ENCODE measurements at places on chromosomes 3 and 15.
A peak's percentile ranks its signal among the peaks of the same experiment; 100 is the strongest.

GRCh38 chr3:40621252-40621651 is 96.5 kb downstream of the ZNF621 start:
- no peak for DNase-seq

GRCh38 chr3:34008191-34008590 is 209.8 kb downstream of the PDCD6IP start:
- no peak for DNase-seq

- DNase-seq = no peak
These were observed 93.2 kb upstream of the MBNL1 start for GRCh38 chr3:152175528-152175889.

GRCh38 chr3:10047876-10048275 is 21.6 kb downstream of the FANCD2 start:
- DNase-seq = no peak

DNA sequence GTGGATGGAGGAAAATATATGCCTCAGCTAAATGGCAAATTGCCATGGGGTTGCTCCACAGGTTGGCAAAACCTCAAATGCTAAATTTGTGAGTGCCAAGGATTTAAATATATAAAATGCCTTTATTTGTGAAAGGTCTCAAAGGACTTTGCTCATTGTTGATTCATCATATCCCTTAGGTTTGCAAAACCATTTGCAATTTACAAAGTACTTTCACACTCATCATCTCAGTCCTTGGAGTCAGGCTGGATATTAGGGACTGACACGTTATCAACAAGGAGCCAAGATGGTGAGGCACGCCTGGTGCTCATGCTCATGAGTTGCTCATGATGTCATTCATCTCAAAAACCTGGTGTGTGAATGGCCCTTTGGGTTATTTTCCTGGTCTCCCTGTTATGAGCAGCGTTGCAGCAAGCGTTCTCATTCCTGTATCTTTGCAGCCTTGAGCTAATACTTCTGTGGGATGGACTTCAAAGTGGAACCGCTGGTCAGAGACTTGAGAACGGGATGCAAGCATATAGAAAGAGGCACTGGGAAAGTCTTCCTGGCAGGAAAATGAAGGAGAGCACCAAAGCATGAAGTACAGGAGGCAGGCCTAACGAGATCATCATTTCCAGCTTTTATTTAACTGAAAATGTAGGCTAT is 66.0 kb downstream of the MYO1E start:
- DNase-seq = no peak

GRCh38 chr3:54784021-54784420 is 143.8 kb downstream of the LRTM1 start:
- DNase-seq = no peak

DNA sequence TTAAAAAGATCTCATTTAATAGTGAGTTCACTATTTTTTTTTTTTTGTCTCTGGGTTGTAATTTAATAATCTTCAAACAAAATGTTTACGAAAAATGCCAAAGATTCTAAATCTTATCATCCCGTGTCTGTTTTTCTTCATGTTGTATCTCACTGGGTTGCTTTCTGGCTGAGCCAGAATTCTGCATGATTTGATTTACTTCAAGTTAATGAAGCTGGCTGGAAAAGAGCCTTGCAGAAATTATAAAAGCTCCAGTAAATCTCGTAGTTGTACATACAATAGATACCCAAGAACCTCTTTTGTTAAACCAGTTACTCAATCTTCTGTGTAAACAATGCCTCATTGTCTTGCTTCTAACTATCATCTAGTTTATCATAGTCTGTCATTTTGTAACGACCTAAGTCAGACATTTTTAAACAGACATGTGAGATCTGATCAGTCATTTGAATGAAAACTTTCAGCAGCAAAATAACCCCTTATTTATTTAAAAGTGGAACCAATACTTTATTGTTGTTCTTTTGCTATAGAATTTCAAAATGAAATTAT is 249.0 kb downstream of the MCTP2 start:
- DNase-seq = no peak

GRCh38 chr3:130527426-130527825 is 10.4 kb downstream of the COL6A6 start:
- no peak for DNase-seq

DNA sequence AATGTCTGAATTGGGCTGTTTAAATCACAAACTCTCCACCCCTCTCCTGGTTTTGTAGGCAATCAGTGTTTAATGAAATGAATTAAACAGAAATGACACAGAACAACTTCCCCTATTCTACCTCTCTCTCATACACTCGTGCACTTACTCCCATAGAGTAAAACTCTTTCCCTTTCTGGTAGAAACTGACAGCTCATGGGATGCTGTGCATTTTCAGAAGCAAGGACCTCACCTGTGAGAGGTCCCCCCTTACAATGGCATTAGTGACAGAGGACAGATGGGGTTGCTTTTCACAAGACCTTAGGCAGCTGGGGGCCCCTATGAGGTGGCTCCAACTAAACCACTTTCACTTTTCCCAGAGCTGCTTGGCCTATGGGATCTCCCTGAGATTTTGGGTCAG is 31.9 kb downstream of the PARP16 start:
- DNase-seq = no peak

DNA sequence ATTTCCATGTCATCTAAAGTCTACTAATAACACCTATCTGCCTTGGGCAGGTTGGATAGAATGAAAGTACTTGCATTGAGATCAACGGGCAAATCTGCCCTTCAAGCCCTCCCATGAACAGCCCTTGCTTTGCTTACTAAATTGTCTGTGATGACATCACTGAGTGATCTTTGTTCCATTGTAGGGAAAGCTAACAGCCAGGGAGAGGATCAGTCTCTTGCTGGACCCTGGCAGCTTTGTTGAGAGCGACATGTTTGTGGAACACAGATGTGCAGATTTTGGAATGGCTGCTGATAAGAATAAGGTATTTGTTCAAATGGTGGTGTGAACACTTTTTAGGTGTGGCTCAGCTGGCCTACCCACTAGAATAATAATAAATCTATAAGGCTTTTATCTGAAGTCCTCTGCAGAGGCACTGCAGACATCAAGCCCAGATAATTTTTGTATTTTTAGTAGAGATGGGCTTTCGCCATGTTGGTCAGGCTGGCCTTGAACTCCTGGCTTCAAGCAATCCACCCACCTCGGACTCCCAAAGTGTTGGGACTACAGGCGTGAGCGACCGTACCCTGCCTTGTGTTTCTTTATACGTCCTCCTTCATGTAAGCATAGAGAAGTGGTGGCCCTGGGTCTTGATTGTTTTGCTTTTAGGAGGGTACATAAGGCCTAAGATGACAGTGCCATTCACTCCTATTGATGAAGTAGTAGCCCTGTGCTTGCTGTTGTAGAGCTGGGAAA is 5.7 kb downstream of the PCCB start:
- no peak for DNase-seq

GRCh38 chr3:24296441-24297205 is 198.0 kb downstream of the THRB start:
- no peak for DNase-seq

GRCh38 chr3:183766745-183767606 is 58.4 kb downstream of the MAP6D1 start:
- DNase-seq = peak; percentile 79

- DNase-seq = no peak
These were observed 246.2 kb upstream of the TBL1XR1 start for GRCh38 chr3:177443469-177443868.

GRCh38 chr3:67719333-67719732 is 64.9 kb upstream of the SUCLG2 start:
- no peak for DNase-seq

- no peak for DNase-seq
These were observed 39.3 kb downstream of the MEGF11 start for GRCh38 chr15:66214246-66214645.

GRCh38 chr3:115595611-115596275 is 27.6 kb upstream of the GAP43 start:
- no peak for DNase-seq

DNA sequence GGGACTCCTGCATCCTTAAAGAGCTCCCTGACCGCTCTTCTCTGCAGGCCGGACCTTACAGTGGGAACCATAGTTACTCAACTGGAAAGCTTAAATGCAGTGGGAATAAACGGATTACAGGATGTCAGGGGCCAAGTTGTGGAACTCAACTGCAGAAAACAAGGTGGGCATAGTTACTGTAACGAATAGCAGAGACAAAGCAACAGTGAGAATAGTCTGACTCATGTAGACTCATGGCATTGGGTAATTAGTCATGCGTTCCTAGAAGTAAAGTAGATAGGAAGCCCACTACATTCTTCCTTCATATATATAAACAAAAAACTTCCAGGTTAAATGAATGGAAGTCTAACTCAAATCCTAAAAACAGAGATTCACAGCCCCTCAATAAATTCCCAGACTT is 95.5 kb upstream of the CHRNA7 start:
- DNase-seq = no peak

DNA sequence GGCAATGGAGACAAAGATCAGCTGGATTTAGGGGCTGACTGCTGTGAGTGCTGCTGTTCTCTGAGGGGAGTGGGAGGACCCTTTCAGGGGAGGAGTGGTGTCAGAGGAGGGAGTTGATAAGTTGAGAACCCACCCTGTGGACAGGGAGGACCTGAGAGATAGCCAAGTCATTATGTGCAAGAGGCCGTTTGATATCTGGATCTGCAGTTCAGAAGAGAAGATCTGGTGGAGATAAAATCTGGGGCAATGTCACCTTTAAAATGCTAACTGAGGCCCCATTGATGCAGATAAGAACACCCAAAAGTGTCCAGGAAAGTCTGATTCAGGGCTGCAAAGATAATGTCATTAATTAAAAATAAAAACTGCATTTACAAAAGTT is 256.1 kb upstream of the HES1 start:
- DNase-seq = no peak

DNA sequence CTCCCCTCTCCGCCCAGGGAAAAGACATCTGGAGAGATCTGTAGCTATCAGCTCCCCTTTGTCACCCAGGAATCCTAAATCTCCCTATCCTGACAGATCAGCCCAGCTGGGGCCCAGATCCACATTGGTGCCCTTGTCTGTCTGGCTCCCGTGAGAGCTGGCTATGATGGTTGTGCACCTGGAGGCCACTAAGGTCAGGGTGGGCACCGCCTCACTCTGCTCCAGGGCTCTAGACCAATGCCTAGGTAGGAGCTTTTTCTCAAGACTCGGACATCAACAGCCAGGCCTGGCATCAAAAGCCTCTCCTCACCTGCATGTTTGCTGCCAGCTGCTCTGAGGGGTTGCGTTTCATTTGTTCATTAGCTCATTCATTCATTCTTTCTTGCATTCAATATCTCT is 142.7 kb downstream of the SMAD6 start:
- DNase-seq = no peak

GRCh38 chr3:79056498-79056897 is 711.3 kb downstream of the ROBO1 start:
- DNase-seq = no peak

GRCh38 chr3:156763931-156764720 is 62.0 kb upstream of the LEKR1 start:
- DNase-seq = no peak

- DNase-seq = no peak
These were observed 6.0 kb upstream of the PIGZ start for GRCh38 chr3:196974661-196975060.

DNA sequence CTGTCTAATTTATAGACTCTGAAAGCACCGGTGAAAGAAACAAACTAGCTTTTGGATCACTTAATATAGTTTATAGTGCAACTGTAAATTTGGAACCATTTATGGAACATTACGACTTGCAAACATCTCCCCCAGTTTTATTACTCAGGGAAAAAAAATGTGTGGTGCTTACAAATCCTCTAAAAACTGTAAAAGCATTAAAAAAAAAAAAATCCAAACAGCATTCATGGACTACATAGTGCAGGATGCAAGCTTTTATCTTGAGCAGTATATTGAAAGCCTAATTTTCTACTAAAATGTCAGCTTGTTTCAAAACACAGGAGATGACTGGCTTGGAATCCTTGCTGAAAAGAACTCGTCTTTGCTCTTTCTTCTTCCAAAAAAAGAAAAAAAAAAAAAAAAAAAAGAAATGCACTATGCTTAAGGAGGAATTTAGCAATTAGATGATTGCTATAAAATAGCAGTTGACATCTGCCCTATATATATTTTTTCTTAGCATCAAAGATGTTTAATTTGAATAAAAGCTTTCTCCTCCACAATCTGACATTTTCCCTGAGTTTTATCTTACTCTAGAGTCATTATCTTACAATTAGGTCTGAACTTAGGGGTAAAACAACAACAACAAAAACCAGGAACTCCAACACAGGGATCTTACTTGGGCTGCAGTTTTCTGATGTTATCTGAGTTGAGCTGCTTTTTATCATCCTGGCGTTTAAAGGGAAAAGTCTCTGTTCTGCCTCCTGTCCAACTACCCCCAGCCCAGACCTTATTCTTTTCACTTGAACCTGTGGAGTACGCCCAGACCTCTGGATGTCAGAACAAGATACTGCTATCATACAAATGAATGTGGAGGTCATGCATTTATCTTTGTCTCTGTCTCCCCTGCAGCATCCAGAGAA is 62.6 kb upstream of the PDZRN3 start:
- no peak for DNase-seq

- no peak for DNase-seq
These were observed 10.7 kb upstream of the CSTA start for GRCh38 chr3:122314228-122314876.

- DNase-seq = no peak
These were observed 60.4 kb downstream of the PLS1 start for GRCh38 chr3:142656575-142656974.

GRCh38 chr3:71511446-71511845 is 72.1 kb downstream of the FOXP1 start:
- no peak for DNase-seq

GRCh38 chr3:195895078-195895860 is 13.1 kb downstream of the TNK2 start:
- DNase-seq = peak; percentile 50

DNA sequence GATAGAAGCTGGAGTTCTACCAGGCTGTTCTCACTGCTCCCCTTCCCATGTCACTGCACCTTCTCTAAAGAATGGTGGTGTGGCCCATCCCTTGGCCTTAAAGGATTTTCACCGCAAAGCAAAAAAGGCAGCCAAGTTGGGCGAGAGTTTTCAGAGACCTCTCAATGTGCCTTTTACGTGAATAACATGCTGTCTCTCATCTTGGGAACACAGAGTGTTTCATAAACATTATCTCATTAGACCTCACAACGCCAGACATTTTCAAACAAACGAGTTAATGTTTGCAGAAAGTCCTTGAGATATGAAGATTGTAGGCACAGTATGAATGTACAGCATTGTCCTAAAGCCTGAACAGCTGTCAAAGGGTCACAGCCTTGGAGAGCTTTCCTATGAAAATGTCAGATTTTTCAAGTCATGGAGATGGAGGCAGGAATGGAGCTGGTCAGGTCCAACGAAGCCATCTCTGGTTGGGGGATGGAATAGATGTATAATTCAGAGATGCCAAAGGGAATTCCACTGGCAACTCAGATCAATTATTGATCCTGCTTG is 21.3 kb downstream of the TM4SF1 start:
- DNase-seq = no peak
